PC-3 (cell line): ENCODE measurements at places on chromosomes 1 and 21.

GRCh38 chr1:205373798-205374175, 17.1 kb upstream of the KLHDC8A start:
- no peak for DNase-seq

- no peak for DNase-seq
Measured at GRCh38 chr1:187985145-187985896, 1156.6 kb downstream of the PLA2G4A start.

GRCh38 chr1:232247669-232248068, 382.3 kb downstream of the SIPA1L2 start:
- DNase-seq, result no peak

- peak; percentile 81 for DNase-seq
Measured at GRCh38 chr1:89454845-89455521, 69.6 kb upstream of the LRRC8B start.

- DNase-seq, result no peak
Measured at GRCh38 chr1:19439464-19440171, 45.7 kb downstream of the CAPZB start.

GRCh38 chr1:7279769-7280168, 491.3 kb upstream of the VAMP3 start:
- DNase-seq, result no peak

DNA sequence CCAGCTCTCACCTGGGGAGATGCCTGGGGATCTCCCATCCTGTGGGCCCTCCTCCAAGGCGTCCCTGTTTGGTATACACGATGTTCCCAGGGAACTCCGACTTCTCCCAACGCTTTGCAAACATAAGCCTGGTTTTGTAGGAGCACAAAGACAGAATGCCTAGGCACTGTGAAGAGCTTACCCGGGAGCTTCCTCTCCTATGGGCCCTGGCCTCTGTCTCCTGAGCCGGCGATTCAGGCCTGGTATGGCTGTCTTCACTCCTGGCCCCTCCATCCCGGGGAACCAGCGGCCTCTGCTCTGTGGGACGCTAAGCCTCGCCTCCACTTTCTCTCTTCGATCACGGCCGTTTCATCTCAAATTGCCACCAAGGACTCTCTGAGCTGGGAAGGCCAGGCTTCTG, 59.6 kb upstream of the ACTRT2 start:
- DNase-seq, result no peak

DNA sequence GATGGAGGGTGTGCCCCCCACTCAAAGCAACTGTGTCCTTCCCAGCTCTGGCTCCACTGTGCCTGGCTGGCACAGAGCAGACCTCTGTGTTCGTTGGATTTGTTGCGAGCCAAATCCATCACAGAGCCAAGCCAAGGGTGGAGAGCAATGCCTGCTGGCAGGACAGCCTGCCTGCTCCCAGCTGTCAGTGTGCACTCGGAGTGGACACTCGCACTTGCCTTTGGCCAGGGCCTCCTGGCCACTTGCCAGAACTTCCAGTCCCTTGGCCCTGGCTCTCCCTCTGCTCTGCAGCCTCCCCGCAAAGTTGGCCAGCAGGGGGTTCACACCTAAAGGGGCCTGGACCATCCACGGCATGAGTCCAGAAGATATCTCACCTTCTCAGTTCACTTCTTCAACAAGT, 16.4 kb downstream of the HEYL start:
- DNase-seq, result no peak

GRCh38 chr1:233631810-233632405, 18.0 kb downstream of the KCNK1 start:
- no peak for DNase-seq

GRCh38 chr1:163561580-163562295, 240.0 kb downstream of the NUF2 start:
- DNase-seq, result peak; percentile 40

DNA sequence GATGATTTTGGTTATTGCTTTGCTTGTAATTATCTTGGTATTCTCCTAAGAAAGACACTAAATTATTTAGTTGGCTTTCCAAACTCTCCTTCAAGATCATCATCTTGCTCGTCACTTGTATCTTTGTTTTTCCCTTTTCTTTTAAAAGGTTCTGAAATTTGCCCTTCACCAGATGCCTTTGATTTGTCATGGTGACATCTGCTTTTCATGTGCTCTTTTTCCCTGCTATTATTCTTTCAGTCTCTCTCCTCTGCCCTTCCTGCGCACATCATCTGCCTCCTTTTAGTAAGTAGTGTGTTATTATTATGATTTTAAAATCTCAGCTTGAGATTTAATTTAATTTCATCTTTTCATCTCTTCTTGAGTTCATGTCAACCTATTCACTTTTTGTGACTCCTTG, 92.1 kb downstream of the BACH1 start:
- DNase-seq, result no peak

- peak; percentile 40 for DNase-seq
Measured at GRCh38 chr1:90616395-90616794, 100.7 kb downstream of the BARHL2 start.

GRCh38 chr1:147735423-147735822, 25.0 kb downstream of the GJA5 start:
- no peak for DNase-seq

GRCh38 chr21:43734131-43734927, 15.4 kb downstream of the PDXK start:
- no peak for DNase-seq

DNA sequence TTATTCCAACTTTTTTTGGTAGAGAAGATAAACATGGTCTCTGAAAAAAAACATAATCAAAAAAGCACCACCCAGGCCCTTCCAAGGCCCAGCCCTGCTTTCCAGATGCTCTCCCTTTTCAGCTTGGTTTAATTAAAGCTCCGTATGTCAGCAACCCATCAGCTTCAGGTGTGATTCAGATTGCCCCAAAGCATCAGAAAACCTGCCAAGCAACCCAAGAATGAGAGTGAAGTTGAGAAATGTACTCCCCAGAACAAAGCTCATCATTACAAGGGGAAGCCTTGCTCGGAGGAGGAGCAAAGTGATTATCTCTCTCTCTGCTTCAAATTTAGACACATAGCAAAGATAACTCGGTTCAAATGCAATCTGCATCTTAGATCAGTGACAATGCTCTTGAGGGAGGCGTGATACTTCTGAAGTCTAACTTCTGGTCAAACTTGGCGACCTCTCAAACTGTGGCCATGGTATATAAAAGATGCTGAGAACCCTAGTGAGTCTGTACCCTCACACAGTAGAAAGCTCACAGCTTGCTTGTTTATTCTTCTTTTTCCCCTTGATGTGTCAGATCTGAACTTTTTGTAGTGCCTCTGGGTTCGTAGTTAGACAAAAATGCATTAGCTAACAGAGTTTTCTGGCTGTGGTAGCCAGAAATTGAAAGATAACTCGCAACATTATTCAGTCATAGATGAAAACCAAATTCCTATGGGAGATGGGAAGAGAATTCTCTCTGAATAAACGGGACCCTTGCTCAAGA, 63.3 kb upstream of the ZC3H11B start:
- DNase-seq, result no peak

- no peak for DNase-seq
Measured at GRCh38 chr1:229110986-229111385, 159.9 kb upstream of the RAB4A start.

GRCh38 chr1:29688471-29689365, 452.4 kb downstream of the PTPRU start:
- peak; percentile 58 for DNase-seq

GRCh38 chr1:53567851-53568250, 108.7 kb downstream of the DMRTB1 start:
- DNase-seq, result no peak

- DNase-seq, result no peak
Measured at GRCh38 chr1:5896706-5897660, 95.2 kb downstream of the NPHP4 start.

DNA sequence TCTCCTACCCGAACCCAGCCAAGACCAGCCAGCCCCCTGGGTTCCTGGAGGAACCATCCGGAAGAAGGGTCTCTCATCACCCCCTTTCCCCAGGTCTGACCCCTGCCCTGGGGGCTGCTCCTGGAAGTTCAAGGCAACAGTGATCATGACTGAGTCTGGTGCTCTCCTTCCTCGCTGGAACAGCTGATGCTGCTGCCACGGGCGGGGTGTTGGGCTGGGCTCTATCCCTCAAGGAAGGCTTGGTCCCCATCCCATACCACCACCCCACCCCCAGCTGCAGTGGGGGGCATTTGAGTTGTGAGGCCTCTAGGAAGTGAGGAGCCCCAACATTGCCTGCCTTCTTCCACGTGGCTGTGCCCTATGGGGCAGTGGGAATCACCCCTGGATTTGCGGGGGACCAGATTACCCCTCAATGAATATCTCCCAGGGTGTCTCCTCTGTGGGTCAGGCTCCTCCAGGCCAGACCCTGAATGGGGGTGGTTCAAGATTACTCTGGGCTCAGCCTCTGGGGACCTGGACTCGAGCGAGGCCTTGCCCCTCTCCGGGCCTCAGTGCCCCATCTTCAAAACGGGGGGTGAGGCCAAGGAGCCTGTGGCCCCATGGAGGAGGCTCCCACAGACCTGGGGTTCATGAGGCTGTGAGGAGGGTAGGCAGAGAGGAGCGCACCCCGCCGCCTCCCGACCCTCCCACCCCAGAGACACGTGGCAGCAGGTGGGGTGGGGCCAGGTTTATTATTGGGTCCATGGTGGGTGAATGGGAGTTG, 2.8 kb downstream of the MASP2 start:
- no peak for DNase-seq

GRCh38 chr1:219505886-219506285, 107.0 kb downstream of the ZC3H11B start:
- DNase-seq, result peak; percentile 99

DNA sequence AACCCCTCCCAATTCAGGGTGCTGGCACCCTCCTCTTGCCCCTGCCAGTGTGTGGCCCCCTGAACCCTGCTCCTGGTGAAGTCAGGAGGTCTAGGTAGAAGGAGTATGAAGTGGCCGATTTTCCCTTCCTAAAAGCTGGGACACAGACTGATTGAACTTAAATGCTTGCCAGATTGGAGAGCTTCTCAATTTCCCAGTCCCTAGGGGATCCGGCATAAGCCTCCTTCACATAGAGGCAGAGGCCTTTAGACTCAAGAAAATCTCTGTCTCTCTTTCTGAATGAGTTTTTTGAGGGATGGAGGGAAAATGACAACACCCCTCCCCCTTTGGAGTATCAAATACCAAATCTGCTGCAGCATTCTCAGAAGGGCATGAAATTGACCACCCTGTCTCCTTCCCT, 51.5 kb downstream of the SYT2 start:
- no peak for DNase-seq

DNA sequence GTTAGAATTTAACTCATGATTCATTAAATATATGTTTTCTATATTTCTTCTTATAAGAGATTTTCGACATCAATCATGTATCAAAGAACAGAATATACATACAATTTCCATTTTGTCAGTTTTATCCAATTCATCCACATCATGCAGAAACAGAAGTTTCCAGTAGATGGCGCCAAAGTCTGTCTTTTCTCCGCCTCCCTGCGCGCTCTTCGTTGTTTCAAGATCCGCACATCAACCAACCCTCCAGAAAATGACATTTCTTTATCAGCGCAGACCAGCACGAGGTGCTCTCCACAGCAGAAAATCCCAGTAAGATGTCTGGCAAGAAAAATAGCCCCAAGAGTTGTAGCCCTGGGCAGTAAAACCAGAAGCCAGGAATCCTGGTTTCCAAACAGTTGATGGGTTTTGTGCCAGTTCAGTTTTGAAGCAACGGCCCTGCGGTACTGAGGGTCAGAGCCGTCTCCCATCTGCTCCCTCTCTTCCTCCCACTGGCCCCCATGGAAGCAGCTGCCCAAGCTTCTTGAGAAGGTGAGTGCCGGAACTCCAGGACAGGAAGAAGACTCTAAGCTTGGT, 38.6 kb upstream of the GPR137B start:
- peak; percentile 63 for DNase-seq

GRCh38 chr1:173253046-173253445, 45.9 kb upstream of the TNFSF4 start:
- peak; percentile 45 for DNase-seq

GRCh38 chr1:209370241-209370995, 213.1 kb upstream of the CAMK1G start:
- no peak for DNase-seq

- DNase-seq, result no peak
Measured at GRCh38 chr1:7094509-7094908, 309.3 kb downstream of the CAMTA1 start.

DNA sequence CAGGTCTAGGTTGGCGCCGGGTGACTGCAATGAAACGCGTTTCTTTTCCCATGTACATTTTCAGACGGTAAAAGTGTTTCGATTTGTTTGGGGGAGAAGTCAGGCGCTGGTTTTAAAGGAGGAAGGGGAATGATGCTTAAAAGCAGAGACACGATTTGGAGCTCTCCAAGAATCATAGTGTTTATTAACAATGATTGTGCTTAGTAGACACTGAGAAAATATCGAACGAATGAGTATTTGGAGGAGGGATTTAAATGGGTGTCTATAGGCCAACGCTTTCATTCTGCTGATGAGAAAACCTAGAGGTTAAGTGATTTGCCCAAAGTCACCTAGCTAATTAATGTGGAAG, 36.9 kb upstream of the JAK1 start:
- no peak for DNase-seq

DNA sequence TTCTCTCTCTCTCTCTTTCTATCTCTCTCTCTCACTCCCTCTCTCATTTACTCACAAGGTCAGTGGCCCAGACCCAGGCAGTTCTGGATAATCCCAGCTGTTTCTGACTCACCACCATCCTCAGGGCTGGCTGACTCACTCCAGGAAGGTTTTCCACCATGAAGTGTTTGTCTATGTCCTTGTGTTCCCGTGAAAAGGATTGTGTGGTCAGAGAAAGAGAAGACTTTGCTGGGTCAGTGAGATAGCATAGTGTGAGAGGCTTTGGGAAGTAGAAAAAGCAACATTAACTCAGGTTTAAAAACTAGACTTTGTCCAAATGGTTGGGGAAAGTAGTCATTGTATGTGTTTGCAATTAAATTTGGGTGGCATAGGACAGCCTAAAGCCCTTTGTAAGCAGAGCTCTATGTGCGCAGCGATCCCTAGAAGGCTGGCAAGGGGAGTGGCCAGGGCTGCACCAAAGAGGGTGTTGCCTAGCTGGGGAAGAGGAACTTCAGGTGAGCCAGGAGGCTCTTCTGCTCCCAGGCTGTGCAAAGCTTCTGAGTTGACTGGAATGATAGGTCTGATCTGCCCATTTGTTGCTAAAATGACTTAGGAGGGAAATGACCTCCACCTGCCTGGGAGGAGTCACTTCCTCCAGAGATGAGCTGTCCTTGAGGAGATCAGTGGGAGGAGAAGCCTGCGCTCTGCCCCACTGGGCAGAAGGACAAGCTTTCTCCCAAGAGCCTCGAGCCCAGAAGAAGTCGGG, 4.9 kb upstream of the CAPN2 start:
- peak; percentile 99 for DNase-seq

GRCh38 chr1:10249808-10250457, 39.6 kb downstream of the KIF1B start:
- DNase-seq, result no peak

GRCh38 chr1:33715195-33715811, 148.6 kb upstream of the HMGB4 start:
- no peak for DNase-seq

GRCh38 chr1:55448261-55448660, 233.1 kb upstream of the USP24 start:
- DNase-seq, result peak; percentile 28
